ENCODE measurements at places on chromosomes 13 and 19. TPM values are rescaled to one million over a fixed set of nuclear protein-coding genes. Genes with fewer than 3 reads are reported as not detected.

Gene GGN
- polyA plus RNA-seq = 4.4 TPM

Gene PLEKHF1
- 2.5 TPM for polyA plus RNA-seq

GRCh38 chr13:30256713-30257467 lies 50.5 kb downstream of the KATNAL1 start:
- DNase-seq = no peak

DNA sequence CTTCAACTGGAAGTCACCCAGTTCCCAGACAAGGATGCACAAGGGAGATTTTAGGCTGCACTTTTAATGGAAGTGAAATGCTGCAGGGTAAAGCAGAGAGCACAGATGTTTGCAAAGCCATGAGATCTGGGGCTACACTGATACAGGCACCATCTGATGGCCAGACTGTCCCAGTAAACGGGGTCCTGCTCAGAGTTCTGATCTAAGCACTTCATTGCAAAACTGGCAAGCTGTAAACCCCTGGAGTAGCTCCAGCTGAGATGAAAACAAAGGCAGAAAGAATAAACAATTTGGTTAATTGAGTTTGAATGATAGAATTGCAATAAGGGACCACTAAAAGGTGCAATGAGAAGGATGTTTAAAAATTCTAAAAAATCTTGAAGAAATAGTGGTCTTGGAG lies 197.1 kb downstream of the OXGR1 start:
- DNase-seq = no peak

Gene CPB2
- 0.10 TPM for polyA plus RNA-seq

DNA sequence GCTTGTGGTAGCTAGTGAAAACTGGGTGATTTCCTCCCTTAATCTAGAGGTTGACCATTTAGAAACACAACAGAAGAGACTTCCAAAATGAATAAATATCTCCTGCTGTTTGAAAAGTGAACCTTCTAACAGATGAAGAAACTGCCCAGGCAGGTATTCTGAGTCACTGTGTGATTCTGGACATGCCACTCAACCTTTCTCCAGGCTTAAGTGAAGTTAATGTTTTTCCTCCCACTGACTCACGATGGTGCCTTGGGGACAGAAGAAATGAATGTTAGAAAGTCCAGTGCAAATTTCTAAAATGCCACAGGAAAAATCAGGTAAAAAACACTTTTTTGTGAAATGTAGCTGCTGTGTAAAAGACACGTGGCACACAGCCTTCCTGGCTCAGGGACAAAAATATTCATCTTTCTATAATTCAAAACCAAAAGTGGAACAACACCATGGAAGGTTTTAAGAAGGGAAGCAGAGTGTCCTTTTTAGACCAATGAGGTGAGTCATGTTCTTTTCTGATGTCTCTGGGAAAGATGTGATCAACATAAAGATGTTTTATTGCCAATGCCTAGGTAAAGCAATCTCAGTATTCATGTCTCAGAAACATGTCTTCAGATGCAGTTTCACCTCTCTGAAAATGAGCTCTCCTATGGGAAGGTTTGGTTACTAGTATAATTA lies 9.1 kb downstream of the UBE2L5 start:
- no peak for DNase-seq
